ENCODE measurements at places on chromosomes 3 and 15.

DNA sequence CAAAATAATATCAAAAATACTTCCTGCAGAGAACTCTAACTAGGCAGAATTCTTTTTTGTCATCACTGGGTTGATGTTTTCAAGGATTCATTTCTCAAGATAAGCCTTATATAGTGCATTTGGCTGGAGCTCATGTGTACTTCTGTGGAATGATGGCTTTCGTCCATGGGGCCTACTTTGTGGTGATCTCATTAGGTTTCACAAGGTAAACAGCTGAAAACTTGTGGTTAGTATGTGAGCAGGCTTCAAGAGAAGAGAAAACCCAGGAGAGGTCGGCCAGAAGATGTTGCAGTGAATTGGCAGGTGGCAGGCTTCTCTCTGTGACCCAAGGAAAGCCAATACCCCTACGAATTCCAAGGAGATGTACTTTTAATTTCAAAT is 121.4 kb upstream of the PHLDB2 start:
- DNase-seq: no peak

- no peak for DNase-seq
These were observed 727.1 kb downstream of the ROBO1 start for GRCh38 chr3:79040701-79041100.

- no peak for DNase-seq
These were observed 15.9 kb downstream of the CEP70 start for GRCh38 chr3:138578141-138578540.

GRCh38 chr15:42084465-42085235 is 9.7 kb downstream of the PLA2G4D start:
- peak; percentile 61 for DNase-seq

- peak; percentile 71 for DNase-seq
These were observed 1.3 kb downstream of the TNK2 start for GRCh38 chr3:195906865-195907683.

- DNase-seq: no peak
These were observed 12.3 kb upstream of the STAC start for GRCh38 chr3:36367912-36368573.

GRCh38 chr15:88992216-88992615 is 79.0 kb upstream of the MFGE8 start:
- DNase-seq: no peak

GRCh38 chr3:186534113-186534669 is 10.0 kb downstream of the CRYGS start:
- DNase-seq: no peak

- no peak for DNase-seq
These were observed 1113.2 kb downstream of the IGSF11 start for GRCh38 chr3:117921411-117921810.

DNA sequence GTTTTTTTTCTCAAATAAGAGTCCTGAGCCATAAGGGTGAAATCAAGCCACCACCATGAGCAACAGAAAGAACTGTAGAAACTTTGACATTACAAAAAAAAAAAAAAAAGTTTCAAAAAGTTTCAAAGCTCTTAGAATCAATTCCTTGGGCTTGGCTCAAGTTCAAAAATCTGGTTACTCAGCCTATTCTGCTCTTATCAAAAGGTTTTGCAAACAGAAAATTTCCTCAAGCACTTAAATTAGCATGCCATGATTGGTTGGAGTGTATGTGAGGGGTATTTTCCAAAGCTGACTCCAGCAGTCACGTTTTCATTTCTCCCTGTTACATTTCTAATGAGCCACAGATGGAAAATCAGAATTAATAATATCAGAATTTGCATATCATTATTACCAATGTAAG is 12.1 kb upstream of the PEX5L start:
- DNase-seq: no peak

- DNase-seq: no peak
These were observed 40.1 kb downstream of the TRIM71 start for GRCh38 chr3:32857921-32858320.

GRCh38 chr15:60392986-60393790 is 4.6 kb downstream of the ANXA2 start:
- peak; percentile 62 for DNase-seq

DNA sequence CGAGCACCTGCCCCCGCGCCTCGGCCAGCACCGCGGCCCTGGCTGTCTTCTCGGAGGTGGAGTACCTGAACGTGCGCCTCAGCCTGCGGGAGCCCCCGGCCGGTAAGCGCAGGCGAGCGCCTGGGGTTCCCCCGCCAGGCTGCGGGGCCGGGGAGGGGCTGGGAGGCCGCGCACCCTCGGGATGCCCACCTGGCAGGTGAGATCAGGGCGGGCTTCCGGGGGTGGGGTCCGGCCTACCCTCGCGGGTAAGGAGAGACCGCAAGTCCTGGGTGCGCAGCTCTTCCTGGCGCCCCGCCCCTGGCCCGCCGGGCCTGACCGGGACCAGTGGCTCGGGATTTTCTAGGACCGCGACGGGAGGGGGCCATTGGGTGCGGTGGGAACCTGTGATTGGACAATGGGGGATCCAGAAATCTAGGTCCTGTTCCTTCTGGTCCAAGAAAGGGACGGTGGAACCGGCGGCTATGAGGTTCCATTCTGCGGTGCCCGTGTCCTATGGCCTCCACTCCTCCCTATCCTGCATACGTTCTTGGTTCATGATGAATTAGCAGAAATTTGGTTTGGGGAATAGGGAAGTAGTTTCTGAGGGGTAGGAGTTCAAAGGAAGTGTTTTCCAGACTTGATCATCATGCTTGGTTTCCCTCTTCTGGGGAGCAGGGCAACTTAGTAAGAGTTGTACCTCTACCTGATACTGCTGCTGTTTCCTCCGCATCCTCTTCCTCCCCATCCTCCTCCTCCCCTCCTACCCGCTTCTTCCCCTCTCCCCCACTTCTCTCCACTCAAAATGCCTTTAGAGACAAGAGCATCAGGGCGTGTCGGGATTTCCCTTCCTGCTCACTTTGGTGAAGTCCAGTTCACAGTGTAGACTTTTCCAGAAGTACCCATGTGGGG is 808 bp downstream of the ARRDC4 start:
- DNase-seq: peak; percentile 82

DNA sequence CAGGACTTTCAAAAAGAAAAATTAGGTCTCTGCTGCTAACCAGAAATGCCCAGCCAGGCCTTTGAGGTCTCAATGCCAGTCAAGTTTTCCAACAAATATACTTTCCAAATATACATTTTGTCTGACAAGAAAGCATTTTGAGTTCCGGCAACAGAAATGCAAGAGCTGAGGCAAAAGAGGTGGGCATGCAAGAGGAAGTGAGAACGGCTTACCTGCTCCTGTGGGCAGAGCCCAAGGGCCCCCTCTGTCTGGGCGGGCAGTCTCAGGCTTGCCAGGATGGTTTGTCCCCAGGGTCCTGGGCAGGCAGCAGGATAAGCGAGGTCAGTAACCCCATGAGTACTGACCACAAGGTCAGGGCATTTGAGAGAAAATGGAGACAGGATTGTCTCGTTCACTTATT is 136.1 kb upstream of the TOPAZ1 start:
- no peak for DNase-seq

- DNase-seq: no peak
These were observed 146.3 kb upstream of the SOX2 start for GRCh38 chr3:181565416-181565815.

DNA sequence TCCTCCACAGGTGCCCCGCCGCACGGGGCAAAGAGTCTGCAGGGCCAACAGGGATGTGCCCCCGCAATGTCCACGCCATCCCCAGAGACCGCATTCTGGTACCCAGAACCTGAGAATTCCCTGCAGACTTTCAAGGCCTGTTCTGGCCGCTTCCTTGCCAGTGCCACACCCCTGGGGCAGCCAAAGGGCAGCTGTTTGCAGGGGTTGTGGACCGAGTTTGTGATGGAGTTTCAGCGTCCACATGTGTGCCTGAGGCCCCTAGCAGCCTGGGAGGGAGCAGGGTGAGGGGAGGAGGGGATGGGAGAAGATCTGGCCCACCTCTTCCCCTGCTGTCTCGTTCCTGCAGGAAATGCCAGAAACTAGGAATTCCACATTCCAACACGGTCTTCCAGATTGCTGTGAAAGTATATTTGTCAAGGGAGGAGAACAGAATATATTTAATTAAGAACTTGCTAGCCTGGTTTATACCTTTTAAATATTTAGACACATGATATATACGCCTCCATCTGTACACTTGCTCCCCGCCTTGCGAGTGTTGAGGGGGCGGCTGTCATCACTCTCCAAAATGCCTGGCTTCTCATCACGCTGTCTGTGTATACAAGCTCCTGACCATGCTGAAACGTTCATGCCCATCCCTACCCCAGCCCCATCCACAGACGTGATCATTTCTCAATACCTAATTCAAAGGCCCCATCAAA is 31.1 kb upstream of the RASA2 start:
- peak; percentile 55 for DNase-seq

DNA sequence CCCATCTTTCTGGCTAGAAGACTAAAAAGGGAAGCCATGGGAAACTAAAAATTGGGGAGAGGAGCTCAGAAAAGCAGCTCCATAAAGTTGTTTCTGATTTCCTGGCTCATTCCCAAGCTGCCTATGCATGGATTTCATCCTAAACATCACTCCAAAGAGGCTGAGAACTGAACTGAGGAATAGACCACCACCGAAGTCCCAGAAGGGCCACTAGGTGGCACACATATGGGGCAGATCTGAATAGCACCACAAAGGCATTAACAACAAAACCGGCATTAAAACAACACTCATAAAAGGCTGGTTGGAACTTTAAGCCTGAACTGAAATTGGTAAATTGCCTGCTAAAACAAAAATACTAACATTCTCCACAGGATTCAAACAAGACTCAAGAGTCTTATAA is 106.3 kb downstream of the PLD1 start:
- no peak for DNase-seq

- no peak for DNase-seq
These were observed 6.9 kb downstream of the COPG1 start for GRCh38 chr3:129256270-129256669.
